ENCODE measurements at places on chromosomes 5 and 9. TPM values are rescaled to one million over a fixed set of nuclear protein-coding genes. Genes with fewer than 3 reads are reported as not detected.

The TNC gene
- 14.6 TPM for total RNA-seq

The TMC1 gene
- 0.40 TPM for total RNA-seq

The FGFR4 gene
- 0.35 TPM for total RNA-seq

The KIAA0825 gene
- 2.4 TPM for total RNA-seq

The ANKRD31 gene
- not detected for total RNA-seq

The CATSPER3 gene
- total RNA-seq = 0.72 TPM

The WDR38 gene
- not detected for total RNA-seq

The FCN2 gene
- total RNA-seq = not detected

The TRIM7 gene
- total RNA-seq = 4.1 TPM

The ASPN gene
- total RNA-seq = 17.3 TPM

The FAM81B gene
- 1.4 TPM for total RNA-seq

The BAAT gene
- total RNA-seq = 0.19 TPM

The TLN1 gene
- 261 TPM for total RNA-seq

The TRIM36 gene
- total RNA-seq = 0.14 TPM

The C7 gene
- total RNA-seq = 107 TPM

The TUSC1 gene
- 8.2 TPM for total RNA-seq

The TMEFF1 gene
- total RNA-seq = not detected

The PCDHGA2 gene
- 9.5 TPM for total RNA-seq

The AIF1L gene
- total RNA-seq = 23.7 TPM

The LPAR1 gene
- total RNA-seq = 14.4 TPM

The OBP2B gene
- total RNA-seq = not detected

The PSAT1 gene
- total RNA-seq = 0.95 TPM

The IRX4 gene
- total RNA-seq = 16.3 TPM

The ARL14EPL gene
- not detected for total RNA-seq

The PAPPA gene
- total RNA-seq = 3.7 TPM

The DDX31 gene
- total RNA-seq = 5.1 TPM

The ANKRD18A gene
- 3.1 TPM for total RNA-seq

The TERT gene
- total RNA-seq = not detected

The CDH12 gene
- total RNA-seq = not detected

The DDX4 gene
- not detected for total RNA-seq

The CSNK1G3 gene
- total RNA-seq = 23.3 TPM

The AP3B1 gene
- total RNA-seq = 27.0 TPM

The ACTBL2 gene
- total RNA-seq = not detected

The PPP2CA gene
- total RNA-seq = 205 TPM

The CD274 gene
- total RNA-seq = 15.7 TPM

The ATOSB gene
- total RNA-seq = 15.9 TPM

The PRR7 gene
- 1.3 TPM for total RNA-seq

The PNPLA7 gene
- total RNA-seq = 5.5 TPM

The DND1 gene
- 0.16 TPM for total RNA-seq

The FAT2 gene
- 0.18 TPM for total RNA-seq

The HRCT1 gene
- total RNA-seq = 2.3 TPM

The GPRIN1 gene
- total RNA-seq = 1.9 TPM

The GKAP1 gene
- 18.5 TPM for total RNA-seq

The SLC25A2 gene
- total RNA-seq = not detected

The DNAH5 gene
- total RNA-seq = 0.25 TPM

The TMEM161B gene
- 4.3 TPM for total RNA-seq

The FOXD4L3 gene
- total RNA-seq = not detected

The ANXA2R gene
- total RNA-seq = 0.49 TPM

The RNF183 gene
- not detected for total RNA-seq

The NR4A3 gene
- total RNA-seq = 27.8 TPM

The RNF208 gene
- total RNA-seq = 24.9 TPM

The CARTPT gene
- not detected for total RNA-seq

The GBGT1 gene
- 4.6 TPM for total RNA-seq

The FAM151B gene
- total RNA-seq = 1.8 TPM

The GAPT gene
- total RNA-seq = 1.4 TPM

The ZFYVE16 gene
- 36.1 TPM for total RNA-seq

The HTR1A gene
- total RNA-seq = not detected

The ARL10 gene
- total RNA-seq = 5.4 TPM

Measured in heart left ventricle (tissue), 16 donors.